GF-D8 (cell line): ENCODE measurements at places on chromosomes 11 and 22.

- DNase-seq: no peak
Observed at GRCh38 chr11:126135235-126136176, 72.8 kb upstream of the CDON start.

DNA sequence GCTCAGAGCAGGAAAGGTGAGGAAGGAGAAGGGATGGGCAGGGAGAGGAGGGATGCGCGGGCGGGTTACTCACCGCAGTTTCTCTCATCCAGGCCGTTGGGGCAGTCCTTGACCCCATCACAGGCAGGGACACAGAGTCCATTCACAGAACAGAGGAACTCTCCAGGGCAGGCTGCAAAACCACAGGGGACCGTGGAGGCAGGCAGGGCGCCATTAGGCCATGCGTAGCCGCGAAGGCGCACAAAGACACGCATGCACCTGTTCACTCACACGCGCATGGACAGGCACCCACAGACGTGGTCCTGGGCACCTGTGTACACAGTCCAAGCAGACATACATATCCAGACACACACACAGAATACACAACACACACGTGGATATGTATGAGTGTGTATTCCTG lies 23.0 kb downstream of the KCTD17 start:
- DNase-seq: no peak

- DNase-seq: no peak
Observed at GRCh38 chr22:49208768-49209252, 618.9 kb downstream of the BRD1 start.

GRCh38 chr11:128582496-128583366 lies 4.6 kb downstream of the ETS1 start:
- peak; percentile 46 for DNase-seq

- DNase-seq: no peak
Observed at GRCh38 chr11:61625525-61625924, 44.6 kb upstream of the SYT7 start.

- no peak for DNase-seq
Observed at GRCh38 chr11:33500332-33500731, 200.3 kb downstream of the C11orf91 start.

DNA sequence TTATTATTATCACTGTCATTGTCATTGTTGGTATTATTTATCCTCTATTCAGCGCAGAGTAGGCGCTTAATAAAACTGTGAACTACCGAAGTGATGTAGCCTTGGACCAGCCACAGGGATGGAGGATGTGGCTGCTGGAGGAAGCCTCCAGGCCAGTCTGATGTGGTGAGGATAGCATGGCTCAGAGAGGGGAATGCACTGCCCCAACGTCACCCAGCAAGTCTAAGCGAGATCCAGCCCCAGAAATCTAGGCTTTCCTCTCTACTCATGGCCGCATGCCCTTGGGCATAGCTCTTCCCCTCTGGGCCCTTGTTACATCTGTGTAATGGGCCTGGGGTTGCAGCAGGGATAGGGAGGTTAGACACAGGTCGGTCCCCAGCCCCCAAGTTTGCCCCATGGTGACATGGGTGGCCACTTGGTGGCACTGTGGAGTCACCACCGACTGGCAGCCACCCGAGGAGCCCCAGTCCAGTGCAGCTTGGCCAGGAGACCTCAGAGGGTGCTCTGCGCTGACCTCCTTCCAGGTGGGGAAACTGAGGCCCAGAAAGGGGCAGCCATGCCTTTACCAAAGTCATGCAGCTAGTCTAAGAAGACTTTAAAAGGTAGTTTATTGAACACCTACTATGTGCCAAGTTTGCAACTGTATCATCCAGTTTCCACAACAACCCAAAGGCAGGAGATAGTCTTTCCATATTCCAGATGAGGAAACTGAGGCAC lies 395.7 kb downstream of the MN1 start:
- no peak for DNase-seq

GRCh38 chr11:27444801-27445215 lies 27.8 kb downstream of the LGR4 start:
- DNase-seq: no peak

DNA sequence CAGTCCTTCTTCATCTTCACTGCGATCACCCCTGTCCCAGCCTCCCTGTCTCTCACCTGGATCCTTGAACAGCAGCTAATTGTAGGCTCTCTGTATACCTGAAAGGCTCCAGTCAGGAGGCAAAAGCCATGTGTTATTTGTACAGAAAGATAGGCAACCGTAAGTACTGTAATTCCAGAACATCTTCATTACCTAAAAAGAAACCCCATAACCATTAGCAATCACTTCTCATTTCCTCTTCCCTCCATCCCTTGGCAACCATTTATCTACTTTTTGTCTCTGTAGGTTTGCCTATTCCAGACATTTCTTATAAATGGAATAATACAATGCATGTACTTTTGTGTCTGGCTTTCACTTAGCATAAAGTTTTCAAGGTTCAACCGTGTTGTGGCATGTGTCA lies 17.8 kb downstream of the NAGA start:
- DNase-seq: no peak

DNA sequence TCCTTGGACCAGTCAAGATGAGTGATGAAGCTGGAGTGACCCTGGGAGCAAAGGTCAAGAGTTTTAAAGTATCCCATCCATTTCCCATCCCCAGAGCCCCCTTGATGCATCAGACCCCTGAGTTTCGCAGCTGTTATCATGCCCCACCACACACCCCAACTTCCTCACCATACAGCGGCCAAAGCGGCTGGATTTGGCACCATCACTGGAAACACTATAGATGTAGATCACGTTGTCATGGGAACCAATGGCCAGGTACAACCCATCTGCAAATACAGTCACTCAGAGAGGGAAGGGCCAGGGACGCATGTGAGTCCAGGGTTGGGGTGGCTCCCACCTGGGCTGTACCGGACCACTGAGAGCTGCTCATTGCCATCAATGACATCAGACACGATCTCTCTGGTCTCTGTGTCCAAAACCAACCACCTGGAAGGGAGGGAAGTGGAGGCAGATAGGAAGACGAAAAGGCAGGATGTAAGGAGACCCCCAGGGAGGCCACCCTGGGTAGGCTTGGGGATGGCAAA lies 2.2 kb upstream of the MTA2 start:
- DNase-seq: no peak

GRCh38 chr11:111814106-111814505 lies 47.9 kb upstream of the PPP2R1B start:
- DNase-seq: no peak

GRCh38 chr22:21076912-21077625 lies 31.3 kb downstream of the LRRC74B start:
- no peak for DNase-seq

DNA sequence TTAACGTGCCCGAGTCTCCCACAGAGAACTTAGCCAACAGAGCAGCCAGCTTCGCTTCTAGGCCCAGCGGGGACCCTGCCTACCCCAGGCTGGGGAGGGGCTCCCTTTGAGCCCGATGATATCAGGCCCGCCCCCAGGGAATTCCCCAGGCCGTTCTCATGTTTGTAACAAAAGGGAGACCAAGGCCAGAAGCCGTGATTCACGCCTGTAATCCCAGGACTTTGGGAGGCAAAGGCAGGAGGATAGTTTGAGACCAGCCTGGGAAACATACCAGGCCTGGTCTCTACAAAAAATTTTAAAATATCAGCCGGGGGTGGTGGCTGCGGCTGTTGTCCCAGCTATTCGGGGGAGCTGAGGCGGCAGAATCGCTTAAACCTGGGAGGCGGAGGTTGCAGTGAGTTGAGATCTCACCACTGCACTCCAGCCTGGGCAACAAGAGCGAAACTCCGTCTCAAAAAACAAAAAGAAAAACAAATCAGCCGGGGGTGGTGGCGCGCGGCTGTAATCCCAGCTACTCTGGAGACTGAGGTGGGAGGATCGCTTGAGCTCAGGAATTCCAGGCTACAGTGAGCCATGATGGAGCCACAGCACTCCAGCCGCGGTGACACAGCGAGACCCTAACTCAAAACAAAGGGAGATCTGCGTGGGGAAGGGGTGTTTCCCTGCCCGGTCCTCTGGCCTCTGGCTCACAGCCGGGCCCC lies 1.7 kb downstream of the DRD4 start:
- no peak for DNase-seq

- no peak for DNase-seq
Observed at GRCh38 chr11:65615950-65616574, 486 bp downstream of the PCNX3 start.

- no peak for DNase-seq
Observed at GRCh38 chr22:27317971-27318428, 483.6 kb downstream of the MN1 start.

DNA sequence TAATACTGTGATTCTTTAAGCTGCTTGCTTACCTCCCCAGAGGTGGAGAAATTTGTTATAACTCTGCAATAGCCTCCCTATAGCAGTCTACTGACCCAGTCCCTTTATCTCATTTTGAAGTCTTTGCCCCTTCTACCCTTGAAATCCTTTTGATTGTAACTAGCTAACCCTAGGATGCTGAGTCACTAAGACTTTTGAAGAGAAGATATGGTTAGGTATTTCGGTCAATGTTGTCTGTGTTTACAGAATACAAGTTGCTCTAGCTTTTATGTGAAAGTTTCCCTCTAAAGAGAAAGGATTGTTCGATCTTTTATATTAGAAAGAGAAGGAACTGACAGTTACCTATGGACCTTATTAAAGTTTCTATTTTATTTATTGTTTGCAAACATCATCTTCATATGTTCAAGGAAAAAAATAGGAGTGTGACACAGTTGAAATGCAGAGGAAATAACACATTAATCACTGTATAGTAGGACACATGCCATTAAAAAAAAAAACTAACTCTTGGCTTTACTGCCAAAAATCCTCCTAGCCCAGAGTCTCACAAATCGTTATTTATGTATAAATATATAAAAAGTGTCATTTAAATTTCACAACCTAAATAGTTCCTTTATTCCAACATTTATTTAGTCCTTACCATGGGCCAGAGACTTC lies 3.1 kb downstream of the HYLS1 start:
- no peak for DNase-seq

DNA sequence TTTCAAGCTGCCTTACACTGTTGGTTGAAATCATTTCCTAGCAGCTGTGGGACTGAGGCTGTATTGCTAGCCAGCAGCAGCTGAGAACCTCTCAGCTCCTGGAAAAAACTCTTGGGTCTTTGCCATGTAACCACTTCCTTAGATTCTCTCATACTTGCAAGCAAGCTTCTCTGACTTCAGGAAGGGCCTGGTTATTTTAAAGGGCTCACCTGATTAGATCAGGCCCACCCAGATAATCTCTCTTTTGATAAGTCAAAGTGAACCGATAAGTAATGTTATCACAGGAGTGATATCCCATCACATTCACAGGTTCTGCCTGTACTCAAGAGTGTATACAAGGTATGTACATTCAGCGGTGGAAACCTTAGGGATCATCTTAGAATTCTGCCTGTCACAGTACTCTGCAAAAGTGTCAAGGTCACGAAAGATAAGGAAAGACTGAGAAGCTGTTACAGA lies 7.4 kb upstream of the CLPB start:
- peak; percentile 90 for DNase-seq

DNA sequence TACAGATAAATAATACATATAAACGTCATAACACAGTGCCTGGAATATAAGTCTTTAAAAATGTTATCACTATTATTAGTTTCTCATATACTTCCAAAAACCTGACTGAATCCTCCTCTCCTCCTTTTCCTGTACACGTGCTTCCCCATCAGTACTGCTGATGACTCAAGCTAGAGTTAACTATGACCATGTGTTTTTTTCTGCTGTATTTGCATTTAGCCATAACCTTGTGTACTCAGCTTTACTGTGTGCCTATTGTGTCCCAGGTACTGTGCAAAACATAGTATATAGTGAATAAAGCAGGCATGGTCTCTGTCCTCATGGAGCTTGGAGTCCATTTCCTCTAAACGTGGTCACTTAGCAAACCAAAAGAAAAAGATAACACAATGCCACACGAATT lies 56.5 kb upstream of the ARHGAP32 start:
- DNase-seq: no peak

DNA sequence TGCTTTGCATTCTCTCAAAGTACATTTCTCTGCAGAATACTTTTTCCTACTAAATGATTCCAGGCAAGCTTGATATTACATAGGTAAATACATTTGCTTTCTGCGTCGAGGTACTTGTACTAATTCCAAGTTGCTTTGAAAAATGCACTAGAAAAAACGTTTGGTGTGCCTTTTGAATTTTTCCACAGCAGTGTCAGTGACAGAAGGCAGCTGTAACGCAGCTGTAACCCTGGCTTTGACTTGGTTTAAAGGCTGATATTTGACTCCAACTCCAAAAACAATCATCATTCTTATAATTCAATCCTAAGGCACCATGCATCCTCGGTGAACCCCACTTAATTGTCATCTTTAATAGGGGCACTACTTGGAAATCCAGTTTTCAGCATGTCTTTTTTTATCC lies 125.0 kb downstream of the MAML2 start:
- DNase-seq: no peak

GRCh38 chr11:66767666-66768065 lies 38.6 kb upstream of the SPTBN2 start:
- no peak for DNase-seq

DNA sequence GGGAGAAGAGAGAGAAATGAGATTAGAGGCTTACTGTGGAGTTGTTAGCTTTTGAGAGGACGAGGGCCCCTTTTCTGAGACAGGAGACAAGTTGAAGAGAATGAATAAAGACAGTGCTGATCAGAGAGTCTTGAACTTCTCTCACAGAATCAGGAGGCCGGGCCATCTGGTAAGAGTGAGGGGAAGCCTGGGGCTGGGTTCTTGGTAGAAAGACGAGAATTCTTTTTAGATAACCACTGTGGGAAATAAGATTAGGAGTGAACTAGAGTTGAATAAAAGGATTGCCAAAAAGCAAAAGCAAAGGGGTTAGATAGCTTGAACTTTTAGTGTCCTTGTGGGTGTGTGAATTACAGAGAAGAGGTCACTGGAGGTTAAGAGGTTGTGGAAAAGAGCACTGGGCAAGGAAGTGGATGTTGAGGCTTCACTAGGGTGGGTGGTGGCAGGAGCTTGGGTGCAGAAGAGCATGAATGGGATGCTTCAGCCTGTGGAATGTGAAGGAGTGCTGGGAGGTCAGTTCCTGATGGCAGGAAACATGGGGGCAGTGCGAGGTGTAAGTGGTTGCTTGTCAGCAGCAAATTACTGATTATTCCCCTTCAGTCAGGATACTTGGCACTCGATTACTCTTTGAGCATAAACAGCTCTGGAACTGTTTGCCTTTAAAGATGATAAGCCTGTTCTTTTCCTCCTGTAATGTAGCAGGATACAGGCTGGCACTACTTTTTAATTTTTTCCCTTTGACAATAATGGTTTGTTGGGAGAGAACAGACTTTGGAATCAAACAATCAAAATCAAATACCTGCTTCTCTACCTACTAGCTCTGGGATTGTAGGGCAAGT lies 98.3 kb downstream of the ARHGAP42 start:
- no peak for DNase-seq
